ENCODE measurements at places on chromosomes 6 and 20. TPM values are rescaled to one million over a fixed set of nuclear protein-coding genes. Genes with fewer than 3 reads are reported as not detected.

OR2H1 gene
- total RNA-seq = not detected

BACH2 gene
- total RNA-seq = 73.1 TPM

FAXC gene
- total RNA-seq = not detected

CDH26 gene
- total RNA-seq = 0.66 TPM

COL11A2 gene
- 1.1 TPM for total RNA-seq

PSORS1C2 gene
- total RNA-seq = not detected

C6orf58 gene
- 0.18 TPM for total RNA-seq

DNA sequence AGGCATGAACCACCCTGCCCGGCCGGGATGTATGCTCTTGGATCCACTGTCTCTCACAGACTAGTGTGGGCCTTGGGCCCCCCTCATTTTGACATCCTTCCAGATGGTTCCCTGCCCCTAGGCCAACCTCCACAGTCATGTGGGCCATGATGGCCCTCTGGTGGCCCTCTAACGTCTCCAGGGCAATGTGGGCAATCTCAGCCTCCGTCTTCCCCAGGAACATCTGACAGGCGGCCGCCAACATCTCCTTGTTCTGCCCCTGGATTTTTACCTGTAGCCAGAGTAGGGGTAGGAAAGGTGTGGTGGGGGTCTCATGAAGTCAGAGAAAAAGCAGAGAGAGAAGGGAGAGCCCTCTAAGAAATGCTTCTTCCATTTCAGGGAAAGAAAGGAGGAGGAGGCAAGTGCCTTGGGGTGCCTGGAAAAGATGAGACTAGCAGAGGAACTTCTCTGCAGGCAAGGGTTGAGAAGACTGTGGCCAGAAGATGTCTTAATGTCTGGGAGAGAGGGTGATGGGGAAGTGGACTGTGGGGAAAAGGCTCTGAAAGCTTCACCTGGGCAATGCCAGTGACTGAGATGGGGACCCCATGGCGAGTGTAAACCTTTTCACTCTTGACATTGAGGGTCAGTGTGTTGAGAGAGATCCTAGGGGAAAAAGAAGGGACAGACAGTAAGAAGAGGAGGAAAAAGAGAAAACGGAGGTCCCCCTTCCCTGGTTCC is 1.3 kb downstream of the FLOT1 start:
- no peak for DNase-seq

GRCh38 chr20:37276494-37277252 is 12.8 kb upstream of the MANBAL start:
- peak; percentile 9 for DNase-seq

DNA sequence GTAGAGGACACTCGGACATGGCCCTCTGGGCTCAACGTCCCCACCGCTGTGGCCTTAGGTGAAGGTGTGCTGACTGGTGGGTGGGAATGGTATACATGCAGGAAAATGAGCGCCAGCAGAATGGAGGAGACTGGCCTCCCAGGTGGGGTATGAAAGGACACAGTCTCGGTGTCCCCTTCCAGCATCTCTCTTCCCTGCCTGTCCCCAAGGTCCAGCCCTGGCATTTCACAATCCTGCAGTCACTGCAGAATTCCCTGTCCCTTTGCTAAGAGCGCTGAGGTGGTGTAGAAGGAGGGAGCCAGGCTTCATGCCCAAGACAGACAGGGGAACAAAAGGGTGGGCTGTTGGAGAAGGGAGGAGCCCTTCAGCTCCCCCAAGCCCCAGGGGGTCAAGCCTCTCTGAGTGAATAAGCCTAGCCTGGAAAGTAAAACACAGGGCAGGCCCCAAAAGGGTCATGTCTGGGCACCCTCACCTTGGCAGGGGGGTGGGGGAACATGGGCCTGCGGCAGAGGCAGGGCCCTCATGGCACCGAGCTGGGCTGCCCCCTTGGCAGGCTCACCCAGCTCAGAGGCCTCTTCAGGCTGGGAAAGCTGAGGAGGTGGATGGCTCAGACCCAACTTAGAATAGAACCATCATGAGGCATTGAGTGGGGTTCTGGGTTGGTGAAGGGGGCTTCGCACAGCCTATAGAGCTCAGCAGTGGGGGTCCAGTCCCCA is 23.9 kb downstream of the TFEB start:
- no peak for DNase-seq

DNA sequence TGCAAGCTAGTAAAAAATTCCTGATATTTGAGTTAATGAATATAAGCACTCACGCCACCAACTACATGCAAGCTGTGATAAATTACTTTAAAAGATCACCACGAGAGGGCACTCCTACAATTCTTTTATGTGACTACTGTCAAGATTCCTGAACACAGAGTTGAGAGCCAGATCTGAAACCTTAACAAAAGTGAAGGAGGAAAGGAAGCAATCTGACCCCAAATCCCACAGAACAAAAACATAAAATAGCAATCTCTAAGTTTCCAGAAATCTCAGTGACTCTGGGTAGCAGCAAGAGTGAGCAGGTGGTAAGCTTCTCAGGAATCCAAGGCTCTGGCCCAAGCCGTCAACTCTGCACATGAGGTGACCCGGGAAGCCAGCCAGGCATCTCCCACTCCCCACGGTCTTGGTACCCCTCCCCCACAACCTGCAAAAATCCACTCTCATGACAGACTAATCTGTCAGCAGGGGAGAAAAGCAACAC is 55.1 kb downstream of the STAU1 start:
- no peak for DNase-seq

GRCh38 chr20:54606380-54606779 is 131.0 kb downstream of the DOK5 start:
- DNase-seq = no peak

- no peak for DNase-seq
Observed at GRCh38 chr6:63560801-63561287, 11.4 kb upstream of the LOC128125822 start.

GRCh38 chr6:11393713-11394627 is 143.6 kb upstream of the TMEM170B start:
- no peak for DNase-seq

DNA sequence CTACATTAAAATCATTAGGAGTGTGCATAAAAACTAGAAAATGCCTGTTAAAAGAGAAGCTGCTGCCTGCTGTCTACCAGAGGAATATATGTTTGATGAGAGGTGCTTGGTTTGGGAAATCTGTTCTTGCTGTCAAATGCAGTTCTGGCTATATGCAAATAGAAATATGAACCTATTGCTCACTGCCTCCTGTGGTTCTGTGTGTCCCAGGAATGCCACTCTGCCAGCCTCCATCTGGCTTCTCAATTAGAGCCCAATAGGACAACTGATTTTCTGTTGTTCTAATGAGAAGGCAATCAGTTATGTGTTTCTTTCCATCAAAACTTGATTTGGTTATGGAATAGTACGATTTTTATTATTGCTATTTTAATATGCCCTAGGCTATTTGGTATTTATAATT is 759.7 kb downstream of the HDGFL1 start:
- DNase-seq = no peak

GRCh38 chr20:63518351-63518861 is 2.2 kb upstream of the PPDPF start:
- no peak for DNase-seq

- no peak for DNase-seq
Observed at GRCh38 chr6:158077676-158078075, 90.4 kb downstream of the SERAC1 start.

DNA sequence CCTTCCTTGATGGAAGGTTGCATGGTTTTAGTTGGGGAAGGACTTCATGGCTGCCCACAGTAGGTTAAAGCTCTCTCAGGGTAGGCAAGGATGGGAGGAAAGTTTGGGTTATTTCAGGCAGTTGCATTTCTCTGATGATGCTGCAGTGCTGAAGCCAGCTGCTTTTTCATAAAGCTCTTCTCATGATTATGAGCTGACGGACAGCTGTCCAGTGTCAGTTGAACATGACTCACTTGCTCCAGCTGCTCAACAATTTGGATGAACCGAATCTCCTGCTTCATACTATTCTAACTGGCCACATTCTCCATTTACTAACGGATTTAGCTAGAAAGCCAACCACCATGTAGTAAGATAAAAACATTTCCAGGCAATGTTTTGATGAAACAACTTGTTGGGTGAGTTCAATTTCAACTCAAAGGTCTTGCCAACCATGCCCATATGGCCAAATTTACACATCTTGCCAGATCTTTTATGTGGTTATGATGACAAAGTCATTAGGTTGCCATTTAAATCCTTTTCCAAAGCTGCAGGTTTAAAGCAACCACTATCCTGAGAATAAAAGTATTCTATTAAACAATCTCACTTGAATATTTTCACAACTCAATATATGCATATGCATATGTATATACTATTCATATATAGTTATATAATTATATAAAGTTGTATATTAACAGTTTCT is 125.9 kb downstream of the HS3ST5 start:
- no peak for DNase-seq

- no peak for DNase-seq
Observed at GRCh38 chr6:38350220-38350619, 289.5 kb downstream of the BTBD9 start.

- no peak for DNase-seq
Observed at GRCh38 chr6:166907373-166907841, 48.9 kb downstream of the RNASET2 start.
